ENCODE measurements at places on chromosomes 11 and 22.
A peak's percentile ranks its signal among the peaks of the same experiment; 100 is the strongest.

DNA sequence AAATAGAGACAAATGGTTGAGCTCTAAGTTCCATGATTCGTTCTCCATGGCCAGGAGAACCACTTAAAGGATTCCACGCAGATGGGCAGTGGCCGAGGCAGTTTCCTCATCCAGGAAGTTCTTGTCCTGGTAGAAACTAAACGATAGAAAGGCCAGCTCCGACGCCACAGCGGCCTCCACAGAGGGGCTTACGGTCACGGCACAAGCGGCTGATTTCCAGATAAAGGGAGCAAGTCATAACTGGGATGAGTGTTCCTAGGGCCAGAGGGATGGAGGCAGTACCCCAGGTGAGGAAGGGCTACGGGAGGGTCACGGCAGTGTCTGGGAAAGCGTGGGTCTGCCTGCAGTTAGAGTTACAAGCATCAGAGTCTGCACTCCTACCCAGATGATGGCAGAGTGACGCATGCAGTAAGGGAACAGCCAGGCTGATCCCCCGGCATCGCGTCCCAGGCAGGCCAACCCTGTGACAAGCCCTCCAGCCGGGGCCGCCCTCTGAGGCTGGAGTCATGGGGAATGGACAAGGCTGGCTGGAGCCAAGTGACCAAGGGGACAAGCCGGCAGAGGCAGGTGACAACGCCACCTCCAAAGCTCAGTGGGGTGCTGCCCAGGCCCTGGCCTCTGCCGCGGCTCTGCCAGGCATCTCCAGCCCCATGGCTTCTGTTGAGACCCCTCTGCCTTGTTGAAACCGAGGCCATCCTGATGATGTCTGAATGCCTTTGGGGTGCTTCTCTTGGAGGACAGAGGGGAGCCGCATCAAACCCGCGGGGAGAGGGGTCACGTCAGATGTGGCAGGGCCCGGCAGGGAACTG lies 475.1 kb downstream of the BRD1 start:
- no peak for DNase-seq

DNA sequence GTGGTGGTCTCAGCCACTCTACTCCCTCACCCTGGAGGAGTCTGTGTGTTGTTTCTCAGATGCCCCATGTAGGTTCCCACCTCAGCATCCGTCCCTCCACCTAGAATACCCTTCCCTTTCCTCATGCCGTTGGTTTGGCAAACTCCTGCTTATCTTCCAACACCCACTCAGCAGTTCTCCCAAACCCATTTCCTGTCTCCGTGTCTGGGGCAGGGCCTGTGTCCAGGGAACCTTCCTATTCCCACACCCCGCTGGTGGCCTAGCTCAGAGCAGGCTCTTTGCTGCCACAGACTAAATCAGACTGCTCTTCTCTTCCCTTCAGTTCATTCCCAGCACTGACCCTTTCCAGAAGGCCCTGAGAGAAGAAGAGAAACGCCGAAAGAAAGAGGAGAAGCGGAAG lies 7.5 kb upstream of the SREBF2 start:
- DNase-seq: no peak

GRCh38 chr11:83070731-83071566 lies 748 bp downstream of the RAB30 start:
- peak; percentile 43 for DNase-seq

DNA sequence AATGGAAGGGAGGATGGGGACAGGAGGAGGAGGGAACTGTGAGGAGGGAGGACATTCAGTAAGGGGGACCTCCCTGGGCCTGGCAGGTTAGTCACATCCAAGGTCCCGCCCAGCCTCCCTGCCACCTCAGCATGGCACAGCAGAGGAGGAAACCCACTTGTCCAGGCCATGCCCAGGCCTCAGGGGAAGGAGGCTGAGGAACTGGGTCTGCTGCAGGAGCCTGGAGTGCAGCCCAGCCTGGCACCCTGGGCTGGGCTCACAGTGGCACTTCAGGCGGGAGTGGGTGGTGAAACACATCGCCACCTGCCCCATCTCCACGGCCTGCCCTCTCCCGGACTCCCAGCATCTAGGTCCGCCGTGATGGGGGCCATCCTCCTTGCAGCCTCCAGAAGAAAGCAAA lies 17.2 kb upstream of the KLHL35 start:
- no peak for DNase-seq
